Activated CD8-positive, alpha-beta memory T cell treated with anti-CD3 and anti-CD28 coated beads for 1 hour (primary cell): ENCODE measurements at places on chromosomes 5 and 9.

DNA sequence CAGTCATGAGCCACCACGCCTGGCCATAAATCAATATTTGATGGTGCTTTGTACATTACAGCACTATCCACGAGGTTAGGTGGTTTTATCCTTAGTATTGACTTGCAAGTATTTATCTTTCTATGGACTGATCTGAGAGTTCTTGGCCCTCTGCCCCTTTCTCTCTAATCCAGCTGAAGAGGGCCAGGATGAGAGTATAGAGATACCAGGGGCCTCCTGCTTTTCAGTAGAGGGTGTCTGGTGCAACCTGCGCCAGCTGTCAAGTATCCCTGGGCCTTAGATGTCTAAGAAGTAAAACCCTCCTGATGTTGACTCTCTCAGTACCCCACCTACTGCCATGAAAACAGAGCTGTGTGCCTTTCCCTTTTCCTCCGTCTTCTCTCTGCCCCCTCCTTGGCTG lies 153.4 kb downstream of the SLIT3 start:
- no peak for DNase-seq

DNA sequence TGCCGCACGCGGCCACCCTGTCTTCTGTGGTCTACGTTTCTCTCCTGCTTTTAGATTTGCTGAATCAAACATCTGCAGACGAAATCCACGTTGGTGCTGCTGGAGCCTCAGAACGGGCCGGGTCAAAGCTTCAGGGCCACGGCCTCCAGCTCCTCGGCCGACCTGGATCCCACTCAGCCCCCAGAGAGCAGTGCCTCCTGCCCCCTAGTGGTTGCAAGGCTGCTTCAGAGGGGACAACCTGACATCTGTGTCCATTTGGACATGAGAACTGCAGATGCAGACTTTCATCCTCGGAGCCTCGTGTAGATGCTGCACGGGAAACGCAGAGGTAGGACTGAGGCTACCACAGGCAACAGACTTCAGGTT lies 23.0 kb upstream of the SLC6A3 start:
- DNase-seq: no peak

GRCh38 chr9:93230601-93231000 lies 46.7 kb downstream of the WNK2 start:
- no peak for DNase-seq

DNA sequence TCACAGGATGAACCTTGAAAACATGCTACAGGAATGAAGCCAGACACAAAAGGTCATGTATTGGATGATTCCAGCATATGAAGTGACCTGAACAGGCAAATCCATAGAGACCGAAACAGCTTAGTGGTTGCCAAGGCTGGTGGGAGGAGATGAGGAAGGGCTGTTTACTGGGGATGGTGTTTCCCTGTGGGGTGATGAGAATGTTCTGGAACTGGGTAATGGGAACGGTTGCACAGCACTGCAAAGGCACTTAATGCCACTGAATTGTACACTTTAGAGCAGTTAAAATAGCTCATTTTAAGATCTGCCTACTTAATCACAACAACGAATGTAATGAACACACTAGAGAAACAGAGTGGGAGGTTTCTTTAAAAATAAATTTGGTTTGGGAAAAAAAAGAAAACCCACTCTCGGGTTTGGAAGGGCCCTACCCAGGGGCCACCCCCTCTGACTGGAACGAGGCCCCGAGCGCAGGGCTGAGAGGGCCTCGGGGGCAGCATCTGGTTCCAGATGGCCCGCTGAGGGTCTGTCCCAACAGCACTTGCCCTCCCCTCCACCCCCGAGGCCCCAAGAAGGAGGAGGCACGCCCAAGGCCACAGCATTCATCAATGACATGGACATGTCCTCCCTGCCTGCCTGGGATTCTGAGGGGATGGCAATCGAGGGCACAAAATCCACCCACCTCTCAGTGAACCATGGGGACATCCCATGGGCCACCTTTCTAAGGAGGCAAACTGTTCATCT lies 31.7 kb downstream of the SARDH start:
- DNase-seq: no peak

DNA sequence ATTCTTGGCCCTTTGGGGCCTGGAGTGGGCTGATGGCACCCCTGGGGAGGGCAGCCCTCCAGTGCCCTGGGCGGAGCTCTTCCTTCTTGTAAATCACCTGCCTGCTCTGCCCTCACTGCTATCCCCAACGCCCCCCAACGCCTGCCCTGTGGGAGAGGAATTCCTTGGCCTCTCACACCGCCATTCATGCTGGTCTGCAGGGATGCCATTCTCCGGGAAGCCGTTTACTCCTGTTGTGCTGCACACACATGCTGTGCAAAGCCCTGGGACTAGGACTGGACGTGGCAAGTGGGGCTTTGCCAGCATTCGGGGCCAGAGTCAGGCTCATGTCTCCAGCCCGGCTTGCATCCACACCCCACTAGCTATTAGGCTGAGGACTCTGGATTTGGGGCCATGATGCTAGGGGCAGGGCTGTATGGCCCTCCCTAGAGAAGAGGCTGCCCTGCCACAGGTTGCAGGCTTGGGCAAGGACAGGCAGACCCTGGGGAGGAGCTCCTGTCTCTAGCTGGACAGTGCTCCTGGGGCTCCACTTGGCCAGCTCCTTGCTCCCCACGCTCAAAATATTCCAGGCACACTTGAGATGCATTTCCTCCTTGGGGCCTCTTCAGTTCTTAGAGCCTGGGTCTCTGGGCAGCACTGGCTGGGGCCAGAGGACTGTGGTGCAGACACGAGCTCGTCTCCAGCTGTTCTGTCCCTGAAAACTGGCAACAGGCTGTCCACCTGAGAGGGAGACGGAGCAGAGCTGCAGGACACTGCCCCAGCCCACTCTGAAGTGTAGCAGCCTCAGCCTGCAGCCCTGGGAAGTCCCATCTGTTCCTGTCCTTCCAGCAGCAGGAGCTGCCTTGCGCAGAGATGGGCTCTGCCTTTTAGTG lies 226.9 kb downstream of the CACNA1B start:
- no peak for DNase-seq

DNA sequence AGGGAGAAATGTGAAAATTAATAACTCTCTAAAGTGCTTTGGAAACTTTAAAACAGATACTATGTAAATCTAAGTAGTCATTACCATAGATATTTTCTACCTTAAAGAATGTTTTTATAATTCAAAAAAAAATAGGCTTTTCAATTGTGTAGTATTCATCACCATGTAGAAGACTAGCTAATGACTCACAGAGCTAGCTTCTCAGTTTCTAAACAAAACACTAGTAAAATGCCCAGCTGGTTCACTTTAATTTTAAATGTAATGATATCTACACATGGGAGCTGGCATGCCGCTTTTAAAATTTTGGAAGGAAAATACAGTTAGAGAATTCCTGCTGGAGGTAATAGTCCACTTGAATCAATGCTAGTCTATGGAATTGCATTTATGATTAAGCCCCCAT lies 509.8 kb downstream of the CSNK1G3 start:
- DNase-seq: no peak

GRCh38 chr5:79430196-79430595 lies 83.7 kb downstream of the HOMER1 start:
- no peak for DNase-seq
